ENCODE measurements at places on chromosomes 2 and 18. TPM values are rescaled to one million over a fixed set of nuclear protein-coding genes. Genes with fewer than 3 reads are reported as not detected.

The TRPM8 gene
- not detected for polyA plus RNA-seq

The TUBA4B gene
- polyA plus RNA-seq, result not detected

The NPAS2 gene
- not detected for polyA plus RNA-seq

The TMEM198 gene
- polyA plus RNA-seq, result 1.2 TPM

The FRZB gene
- polyA plus RNA-seq, result not detected

The PDE11A gene
- not detected for polyA plus RNA-seq

The RTN4 gene
- polyA plus RNA-seq, result 41.3 TPM

The AMER3 gene
- polyA plus RNA-seq, result not detected

Data from naive B cell (primary cell).